ENCODE measurements at places on chromosomes 1 and 21.

- no peak overlapping the region for H3K4me3 ChIP-seq
- no peaks in the 10 kb centered on the region for H3K4me1 ChIP-seq
- H3K36me3 ChIP-seq, result no peaks in the 10 kb centered on the region
- H3K27ac ChIP-seq, result no peak overlapping the region
- no peaks in the 10 kb centered on the region for H3K27me3 ChIP-seq
These were observed 89.4 kb downstream of the PDE4B start for GRCh38 chr1:65882076-65882475.

GRCh38 chr1:30692948-30693301 lies 30.5 kb downstream of the MATN1 start:
- no peak for DNase-seq
- peaks cover 14% of the 10 kb centered on the region for H3K4me1 ChIP-seq
- H3K4me3 ChIP-seq, result no peak overlapping the region
- no peaks in the 10 kb centered on the region for H3K36me3 ChIP-seq

DNA sequence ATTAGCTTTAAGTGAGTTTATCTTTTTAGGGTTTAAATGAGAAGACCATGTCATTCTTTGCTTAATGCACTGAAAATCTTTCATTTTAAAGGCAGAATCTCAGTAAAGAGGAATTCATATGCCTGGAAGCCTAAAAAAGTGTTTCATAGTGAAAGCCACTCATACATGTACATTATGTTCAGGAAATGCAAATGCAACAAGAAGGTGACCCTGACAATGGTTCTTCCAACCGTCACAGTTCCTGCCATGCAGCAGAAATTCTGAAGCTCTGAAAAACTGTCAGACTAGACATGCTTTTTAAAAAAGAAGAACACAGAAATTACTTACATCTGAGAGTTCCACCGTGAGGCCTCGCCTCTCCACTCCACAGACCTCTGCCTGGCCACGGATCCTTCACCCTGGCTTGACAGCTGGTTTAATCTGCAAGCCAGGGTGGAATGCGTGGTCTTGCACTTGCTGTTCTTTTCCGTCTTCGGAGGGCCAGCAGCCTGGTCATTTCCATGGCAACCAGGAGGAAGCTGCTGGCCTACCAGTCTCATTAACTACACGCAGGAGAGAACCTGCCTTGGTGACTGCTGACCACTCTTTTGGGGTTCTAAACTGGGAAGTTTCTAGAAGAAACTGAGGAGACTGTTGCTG lies 41.8 kb upstream of the PAXBP1 start:
- DNase-seq, result no peak
- no peaks in the 10 kb centered on the region for H3K36me3 ChIP-seq
- H3K4me3 ChIP-seq, result no peak overlapping the region
- H3K27ac ChIP-seq, result no peak overlapping the region
- H3K4me1 ChIP-seq, result peaks cover 6% of the 10 kb centered on the region
- H3K27me3 ChIP-seq, result no peaks in the 10 kb centered on the region

GRCh38 chr1:58864654-58865053 lies 80.8 kb upstream of the JUN start:
- DNase-seq, result peak; percentile 50
- H3K36me3 ChIP-seq, result no peaks in the 10 kb centered on the region
- no peaks in the 10 kb centered on the region for H3K4me1 ChIP-seq

DNA sequence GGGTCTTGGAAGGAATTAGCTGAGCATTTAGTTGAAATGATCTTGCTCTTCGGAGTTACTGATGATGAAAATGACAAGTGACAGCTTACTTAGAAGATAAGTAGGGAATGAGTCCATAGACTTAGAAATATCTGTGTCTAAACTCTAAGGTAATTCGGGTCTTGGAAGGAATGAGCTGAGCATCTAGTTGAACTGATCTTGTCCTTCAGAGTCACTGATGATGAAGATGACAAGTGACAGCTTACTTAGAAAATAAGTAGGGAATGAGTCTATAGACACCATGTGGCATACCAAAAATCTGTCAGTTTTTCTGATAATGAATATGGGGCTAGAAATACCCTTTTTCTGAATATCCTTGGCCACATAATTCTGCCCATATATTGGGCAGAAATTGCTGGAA lies 14.7 kb downstream of the CTTNBP2NL start:
- no peak overlapping the region for H3K4me3 ChIP-seq
- H3K27ac ChIP-seq, result no peak overlapping the region
- DNase-seq, result no peak
- peaks cover 23% of the 10 kb centered on the region for H3K36me3 ChIP-seq

DNA sequence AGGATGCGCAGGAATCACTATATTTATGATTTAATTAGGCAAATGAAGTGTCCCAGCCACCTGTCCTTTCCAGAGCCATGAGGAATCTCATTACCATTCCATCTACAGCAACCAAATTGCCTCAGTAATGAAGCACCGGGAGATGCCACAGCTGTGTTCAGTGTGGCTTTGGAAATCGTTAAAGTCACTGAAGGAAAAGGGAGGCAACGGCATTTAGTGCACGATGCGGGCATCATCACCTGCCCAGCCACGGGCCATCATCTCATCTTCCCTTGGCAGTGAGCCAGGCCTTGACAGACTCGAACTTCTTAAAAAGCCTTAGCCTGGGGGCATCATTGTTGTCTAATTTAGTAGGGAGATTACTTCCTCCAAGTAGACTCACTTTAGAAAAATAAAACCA lies 67.8 kb downstream of the CNIH3 start:
- H3K27ac ChIP-seq, result no peak overlapping the region
- no peak for DNase-seq
- no peak overlapping the region for H3K4me3 ChIP-seq
- H3K36me3 ChIP-seq, result peaks cover 11% of the 10 kb centered on the region
- H3K27me3 ChIP-seq, result no peaks in the 10 kb centered on the region

DNA sequence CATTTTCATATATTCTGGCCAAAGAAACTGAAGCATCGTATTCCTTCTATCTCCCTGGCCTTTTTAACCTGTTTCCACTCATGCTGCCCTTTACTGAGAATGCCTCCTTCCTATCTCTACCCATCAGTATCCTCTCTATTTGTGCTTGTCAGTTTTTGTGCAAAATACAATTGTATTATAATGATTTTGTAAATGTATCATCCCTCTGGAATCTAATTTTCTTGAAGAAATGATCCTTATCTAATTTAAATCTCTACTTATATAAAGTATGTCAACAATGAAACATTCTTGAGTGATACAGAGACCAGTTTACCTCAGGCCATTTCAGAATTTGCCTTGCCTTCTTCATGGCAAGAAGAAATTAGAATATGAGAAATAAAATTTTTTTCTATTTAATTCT lies 59.0 kb upstream of the TEKT2 start:
- no peak overlapping the region for H3K4me3 ChIP-seq
- no peaks in the 10 kb centered on the region for H3K27me3 ChIP-seq
- no peak overlapping the region for H3K27ac ChIP-seq
- no peak for DNase-seq
- peaks cover 21% of the 10 kb centered on the region for H3K36me3 ChIP-seq
- H3K4me1 ChIP-seq, result no peaks in the 10 kb centered on the region

All from astrocyte (in vitro differentiated cells and primary cell).